ENCODE measurements at places on chromosomes 3 and 15.

- no peak for DNase-seq
These were observed 11.0 kb downstream of the CLSTN2 start for GRCh38 chr3:139945942-139946341.

DNA sequence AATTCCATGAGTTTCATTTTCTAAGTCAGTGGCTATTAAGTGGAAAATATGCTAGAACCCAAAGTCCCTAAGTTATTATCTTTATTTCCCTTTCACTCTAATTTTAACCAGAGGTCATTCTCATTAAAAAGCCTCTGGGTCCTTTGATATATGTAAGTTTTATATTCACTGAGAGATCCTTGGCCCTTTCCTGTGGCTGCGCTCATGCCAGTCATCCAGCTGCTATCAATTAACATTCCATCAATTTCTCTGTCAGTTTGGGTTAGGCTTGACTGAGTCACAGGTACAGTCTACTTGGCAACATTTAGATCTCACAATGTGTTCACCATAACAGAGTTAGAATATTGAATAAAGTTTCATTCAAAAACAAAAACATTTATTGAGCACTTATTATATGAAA lies 58.0 kb upstream of the FBN1 start:
- DNase-seq = no peak

- peak; percentile 21 for DNase-seq
These were observed 7.4 kb downstream of the ZXDC start for GRCh38 chr3:126468028-126468891.

DNA sequence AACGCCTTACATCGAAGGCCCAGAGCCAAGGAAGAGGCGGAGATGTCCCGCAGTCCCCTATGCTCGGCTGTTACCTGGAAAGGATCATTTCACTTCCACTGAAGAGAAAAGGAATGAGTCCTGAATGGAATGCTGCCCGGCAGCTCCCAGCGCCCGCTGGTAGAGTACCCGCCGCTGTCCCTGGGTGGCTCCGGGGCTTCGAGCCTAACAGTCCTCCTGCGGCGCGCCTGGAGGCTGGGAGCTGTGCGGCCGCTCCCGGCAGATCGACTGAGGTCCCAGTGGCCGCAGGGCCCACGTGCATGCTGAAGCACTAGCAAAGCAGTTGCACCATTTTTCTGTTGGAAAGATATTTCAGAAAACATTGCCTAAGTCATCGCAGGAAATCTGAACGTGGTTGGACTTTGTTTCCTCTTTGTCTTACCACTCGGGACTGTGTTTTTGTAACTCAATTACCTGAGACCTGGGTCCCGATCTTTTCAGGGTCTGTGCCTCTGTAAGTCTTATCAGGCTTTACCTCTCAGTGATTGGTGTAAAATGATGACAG lies 984 bp downstream of the RNU6-1 start:
- DNase-seq = peak; percentile 51

DNA sequence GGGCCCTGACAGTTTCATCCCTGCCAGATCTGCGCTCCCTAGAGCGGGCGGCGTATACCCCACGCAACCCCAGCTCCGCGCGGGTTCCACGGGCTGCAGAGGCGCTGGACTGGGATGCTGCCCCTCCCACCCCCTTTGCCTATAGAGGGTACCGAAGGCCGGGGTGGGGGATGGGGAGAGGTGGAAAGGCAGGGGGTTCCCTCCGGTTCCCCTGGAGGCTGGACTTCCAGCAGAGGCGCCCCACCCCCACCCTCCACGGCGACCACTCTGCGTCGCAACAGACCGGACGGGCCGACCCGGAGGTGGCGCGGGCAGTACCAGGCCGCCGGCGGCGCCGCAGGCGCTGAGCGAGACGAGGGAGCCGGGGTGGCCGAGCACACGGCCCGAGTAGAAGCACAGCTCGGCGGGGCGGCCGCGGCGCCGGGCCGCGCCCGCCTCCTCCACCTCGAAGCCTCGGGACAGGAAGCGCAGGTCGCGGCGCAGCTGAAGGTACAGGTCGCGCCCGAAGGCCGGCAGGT lies 995 bp downstream of the ADAMTS17 start:
- DNase-seq = no peak

DNA sequence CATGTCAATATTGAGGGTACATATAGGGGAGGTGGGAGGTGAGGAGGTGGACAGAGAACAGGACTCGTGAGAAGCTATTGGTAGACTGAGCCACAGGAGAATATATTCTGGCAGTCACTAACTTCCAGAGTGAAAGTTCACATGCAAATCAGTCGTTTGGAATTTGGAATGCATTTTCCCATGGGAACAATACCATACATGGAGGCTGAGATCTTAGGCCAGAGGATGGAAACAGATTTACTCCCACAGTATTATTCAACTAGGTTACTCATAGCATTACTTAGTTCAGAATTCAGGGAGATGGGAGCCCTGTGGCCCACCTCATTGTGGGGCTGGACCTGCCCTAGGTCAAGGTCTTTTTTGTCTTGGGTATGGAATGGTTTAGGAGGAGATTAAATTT lies 36.4 kb upstream of the ABHD2 start:
- DNase-seq = no peak

DNA sequence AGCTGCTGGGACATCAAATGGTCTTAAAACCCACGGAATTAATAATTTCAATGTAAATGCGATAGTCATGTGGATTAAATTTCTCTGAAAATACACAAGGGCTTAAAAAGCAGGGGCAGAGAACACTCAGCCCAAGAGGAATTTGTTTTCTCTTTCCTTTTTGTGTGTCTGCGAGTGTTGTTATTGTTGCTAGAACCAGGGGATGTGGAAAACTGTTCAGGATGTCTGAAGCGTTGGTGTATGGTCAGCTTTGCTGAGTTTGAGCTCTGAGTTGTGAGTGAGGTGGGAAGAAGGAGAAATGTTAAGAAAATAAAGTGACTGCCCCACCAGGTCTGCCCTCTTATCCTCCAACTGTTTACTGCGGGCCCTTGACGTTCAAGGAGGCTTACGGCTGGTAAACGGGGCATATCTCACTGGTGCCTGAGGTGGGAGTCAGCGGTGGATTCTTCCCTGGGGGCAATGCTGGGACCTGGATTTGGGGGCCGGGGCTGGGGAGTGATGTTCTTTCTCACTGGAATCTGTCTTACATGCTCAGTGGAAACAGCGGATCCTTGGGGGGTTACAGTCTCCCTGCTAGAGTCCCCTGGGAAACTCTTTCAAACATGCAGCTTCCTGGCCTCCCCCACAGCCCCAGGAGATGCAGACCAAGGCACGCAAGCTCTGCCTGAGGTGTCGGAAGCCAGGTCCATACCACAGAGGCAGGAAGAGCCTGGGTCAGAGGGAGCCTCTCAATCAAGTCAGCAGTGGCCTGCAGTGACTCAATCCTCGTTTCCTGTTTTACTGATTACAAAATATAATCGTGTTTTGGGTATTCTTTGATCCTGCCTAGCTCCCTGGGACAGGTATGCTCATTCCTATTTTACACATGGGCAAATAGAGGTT lies 41.8 kb downstream of the ITGA11 start:
- DNase-seq = no peak

DNA sequence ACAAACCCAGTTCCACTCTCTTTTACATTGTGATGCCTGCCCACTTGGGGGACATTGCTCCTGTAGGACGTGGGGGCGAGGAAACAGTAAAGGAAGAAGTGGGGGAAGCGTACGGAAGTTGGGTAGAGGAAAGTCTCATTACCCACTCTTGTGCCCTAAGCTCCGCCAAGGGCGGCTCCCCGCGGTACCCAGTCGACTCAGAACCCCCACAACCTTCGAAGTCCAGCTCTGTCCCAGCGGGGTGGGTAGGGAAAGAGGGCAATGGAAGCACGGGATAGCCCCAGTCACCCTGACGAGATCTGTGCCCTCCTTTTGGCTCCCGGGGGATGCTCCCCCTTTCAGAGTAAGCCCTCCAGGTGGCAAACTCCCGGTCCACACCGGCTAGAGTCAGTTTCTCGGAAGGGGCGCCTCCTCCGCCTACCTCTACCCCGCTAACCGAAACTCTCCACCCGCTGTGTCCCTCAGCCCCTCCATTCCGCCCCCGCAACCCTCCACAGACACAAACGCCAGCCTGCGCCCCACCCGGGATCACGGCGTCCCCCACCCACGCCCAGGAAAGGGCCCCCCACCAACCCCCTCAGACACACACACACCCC lies 527 bp downstream of the CSNK1G1 start:
- no peak for DNase-seq

DNA sequence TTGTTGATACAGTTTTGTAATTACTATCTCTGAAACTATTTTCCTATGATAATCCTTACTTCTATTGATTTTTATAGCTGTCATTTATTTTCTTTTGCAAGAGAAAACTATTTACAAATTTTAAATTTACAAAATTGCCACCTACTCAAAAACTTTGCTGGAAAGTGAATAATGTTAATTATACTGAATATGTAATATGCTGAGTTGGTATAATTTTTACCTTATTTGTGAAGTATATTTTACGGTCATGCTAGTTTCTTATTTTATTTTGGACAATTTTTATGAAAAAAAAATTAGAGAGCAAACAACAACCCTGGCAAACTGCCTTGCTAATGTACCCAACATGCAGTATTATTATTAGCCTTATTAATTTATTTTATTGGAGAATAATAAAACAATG lies 2.9 kb downstream of the KCNH8 start:
- no peak for DNase-seq

DNA sequence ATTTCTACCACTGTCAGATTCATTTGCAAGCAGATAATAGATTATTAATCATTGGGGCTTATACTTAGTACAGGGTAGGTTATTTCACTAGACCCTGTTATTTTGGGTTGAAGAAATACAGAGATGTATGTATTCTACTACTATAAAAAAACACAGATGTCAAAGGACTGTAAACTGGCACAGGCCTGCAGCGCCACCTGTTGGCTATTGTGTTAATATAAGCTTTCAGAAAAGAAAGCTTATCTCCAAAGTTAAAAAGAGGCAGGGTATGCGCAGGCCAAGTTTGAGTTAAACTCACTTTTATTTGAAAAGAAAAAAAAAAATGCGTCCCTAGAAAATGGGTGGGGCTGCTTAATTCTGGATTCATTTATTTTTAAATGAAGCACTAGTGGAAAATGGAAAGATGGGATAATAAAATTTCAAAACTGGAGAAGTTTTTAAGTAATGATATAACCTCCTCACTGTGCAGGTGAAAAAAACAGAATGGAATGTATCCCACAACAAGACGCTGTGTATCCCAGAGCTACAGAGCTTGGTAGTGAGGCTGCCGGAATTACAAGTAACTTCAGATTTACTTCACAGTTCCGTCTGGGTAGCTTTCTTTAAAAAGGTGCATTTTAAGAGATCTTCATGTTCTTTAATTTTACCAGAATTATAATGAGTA lies 407.2 kb upstream of the TGFBR2 start:
- DNase-seq = peak; percentile 7

DNA sequence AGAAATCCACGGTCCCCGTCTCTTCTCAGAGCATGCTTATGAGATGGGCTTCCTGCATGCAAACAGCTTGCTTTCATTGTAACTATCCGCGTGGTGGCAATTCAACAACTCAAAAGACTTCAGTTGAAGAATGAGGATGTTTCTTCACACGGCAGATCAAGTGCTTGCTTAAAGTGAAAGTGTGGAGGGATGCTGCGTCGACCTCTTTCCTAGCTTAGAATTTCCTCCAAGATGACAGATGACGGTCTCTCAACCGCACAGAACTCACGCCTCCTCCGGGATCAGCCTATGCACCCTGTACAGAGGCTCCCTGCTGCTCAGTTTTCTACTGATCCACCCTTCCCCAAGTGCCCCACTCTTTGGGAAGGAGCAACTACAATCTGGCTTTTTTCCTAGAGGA lies 47.8 kb downstream of the PCSK6 start:
- no peak for DNase-seq

DNA sequence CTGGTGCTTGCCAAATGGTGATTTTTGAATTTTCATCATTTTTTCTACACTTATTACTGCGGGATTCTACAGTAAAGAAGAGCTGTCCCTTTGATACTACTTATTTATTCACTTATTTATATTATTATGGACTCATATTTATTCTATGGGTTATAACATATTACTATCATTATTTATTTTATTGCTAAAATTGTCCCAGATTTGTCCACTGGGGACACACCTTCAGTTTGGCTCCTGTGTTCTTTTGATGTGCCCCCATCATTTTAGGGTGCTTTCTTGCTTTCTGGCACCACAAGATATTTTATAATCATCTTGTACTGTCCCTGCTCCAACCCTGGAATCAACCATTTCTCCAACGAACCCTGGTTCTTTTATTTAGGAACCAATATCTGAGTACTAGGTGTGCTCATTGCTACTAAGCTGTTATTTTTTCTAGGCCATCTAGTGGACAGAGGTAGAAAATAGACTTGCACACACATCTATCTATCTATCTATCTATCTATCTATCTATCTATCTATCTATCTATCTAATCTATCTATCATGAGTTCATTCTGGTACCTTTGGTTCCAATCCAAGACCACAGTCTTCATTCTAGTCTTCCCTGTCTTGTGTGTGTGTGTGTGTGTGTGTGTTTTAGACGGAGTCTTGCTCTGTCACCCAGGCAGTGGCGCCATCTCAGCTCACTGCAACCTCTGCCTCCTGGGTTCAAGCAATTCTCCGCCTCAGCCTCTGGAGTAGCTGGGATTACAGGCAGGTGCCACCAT lies 16.0 kb downstream of the SLC22A14 start:
- DNase-seq = no peak
